ENCODE measurements at places on chromosomes 7 and 10.

DNA sequence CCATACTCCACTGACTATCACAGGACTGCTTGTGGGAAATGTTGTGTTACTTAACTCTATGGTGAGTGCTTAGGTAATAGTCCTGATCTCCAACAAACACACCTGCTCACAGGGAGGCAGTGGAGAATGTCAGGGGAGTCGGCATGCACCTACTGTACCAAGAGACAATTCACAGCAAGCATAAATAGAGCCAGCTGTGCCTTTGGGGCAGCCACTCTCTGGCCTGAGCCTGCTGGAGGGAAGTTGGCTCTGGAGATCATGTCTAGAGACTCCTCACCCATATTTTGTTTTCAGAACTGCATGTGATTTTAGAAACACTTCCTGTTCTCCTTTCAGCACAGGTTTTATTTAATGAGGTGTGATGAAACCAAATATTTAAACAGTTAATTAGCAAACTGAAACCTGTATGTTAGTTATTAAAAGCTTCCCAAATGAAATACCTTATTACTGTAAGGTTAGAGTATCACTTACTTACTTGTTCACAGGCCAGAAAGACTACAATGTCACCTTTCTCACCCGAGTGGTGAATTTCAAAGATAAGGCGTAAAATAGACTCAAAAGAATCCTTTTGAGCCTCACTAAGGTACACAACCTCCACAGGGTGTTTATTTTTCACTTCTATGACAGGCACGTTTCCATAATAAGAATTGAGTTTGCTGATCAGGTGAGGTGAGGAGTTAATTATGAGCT, 21.8 kb downstream of the DHX32 start:
- DNase-seq = no peak

- DNase-seq = no peak
These were observed 9.7 kb downstream of the MDFIC start for GRCh38 chr7:114931656-114932011.

- DNase-seq = no peak
These were observed 25.2 kb downstream of the GET4 start for GRCh38 chr7:901388-902154.

- DNase-seq = no peak
These were observed 206.1 kb downstream of the CHRM2 start for GRCh38 chr7:137074391-137075030.

- DNase-seq = no peak
These were observed 80.3 kb downstream of the AMPH start for GRCh38 chr7:38550836-38551235.

DNA sequence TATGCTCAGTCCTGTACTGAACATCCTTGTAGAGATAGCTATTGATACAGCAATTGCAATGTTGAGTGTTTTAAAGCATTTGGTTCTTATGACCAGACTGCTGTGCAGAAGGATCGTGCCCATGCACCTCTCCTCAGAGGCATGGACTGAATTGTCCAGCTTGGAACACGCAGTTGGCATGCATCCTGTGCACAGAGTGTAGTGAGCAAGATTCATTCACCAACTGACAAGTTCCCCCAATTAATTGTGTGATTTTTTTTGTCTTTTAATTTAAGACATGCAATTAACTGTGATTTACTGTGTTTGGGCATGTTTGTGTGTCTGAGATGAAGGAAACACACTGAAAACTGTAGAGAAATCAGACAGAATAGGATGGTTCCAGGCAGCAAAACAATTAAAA, 323.7 kb downstream of the CDK14 start:
- DNase-seq = no peak

GRCh38 chr10:5592070-5592469, 67.3 kb downstream of the CALML3 start:
- DNase-seq = no peak

All from stimulated activated CD8-positive, alpha-beta memory T cell treated with anti-CD3 and anti-CD28 coated beads, Interleukin-4, amount 100 ng/mL, for 1 hour (primary cell).